Stimulated activated CD4-positive, alpha-beta T cell treated with anti-CD3 and anti-CD28 coated beads, Interleukin-15, amount 100 ng/mL, for 1 hour (primary cell): ENCODE measurements at places on chromosomes 7 and 10.

DNA sequence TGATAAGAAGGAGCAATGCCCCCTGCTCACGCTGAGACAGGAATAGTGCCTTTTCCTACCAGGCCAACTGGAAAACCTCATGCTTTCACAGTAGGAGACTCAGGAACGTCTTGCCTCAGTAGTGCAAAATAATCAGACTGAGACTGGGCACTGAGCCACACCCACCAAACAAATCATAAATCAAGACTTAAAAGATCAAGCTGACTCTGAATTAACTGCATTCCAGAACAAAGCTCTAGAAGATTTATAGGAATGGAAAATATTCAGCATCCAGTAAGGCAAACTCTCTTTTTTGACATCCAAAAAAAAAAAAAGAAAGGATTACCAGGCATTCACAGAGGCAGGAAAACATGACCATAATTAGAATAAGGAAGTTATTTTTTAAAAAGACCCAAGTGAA, 30.5 kb upstream of the SLC18A3 start:
- no peak for DNase-seq

- DNase-seq: no peak
Observed at GRCh38 chr7:8590225-8590624, 156.8 kb downstream of the NXPH1 start.

DNA sequence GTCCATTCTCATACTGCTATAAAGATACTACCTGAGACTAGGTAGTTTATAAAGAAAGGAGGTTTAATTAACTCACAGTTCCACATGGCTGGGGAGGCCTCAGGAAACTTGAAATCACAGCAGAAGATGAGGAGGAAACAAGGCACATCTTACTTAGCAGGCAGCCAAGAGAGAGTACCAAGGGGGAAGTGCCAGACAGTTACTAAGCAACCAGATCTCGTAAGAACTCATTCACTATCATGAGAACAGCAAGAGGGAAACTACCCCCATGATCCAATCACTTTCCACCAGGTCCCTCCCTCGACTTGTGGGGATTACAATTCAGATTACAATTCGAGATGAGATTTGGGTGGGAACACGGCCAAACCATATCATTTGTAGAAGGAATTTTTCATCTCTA, 36.3 kb downstream of the NHLRC2 start:
- DNase-seq: no peak

DNA sequence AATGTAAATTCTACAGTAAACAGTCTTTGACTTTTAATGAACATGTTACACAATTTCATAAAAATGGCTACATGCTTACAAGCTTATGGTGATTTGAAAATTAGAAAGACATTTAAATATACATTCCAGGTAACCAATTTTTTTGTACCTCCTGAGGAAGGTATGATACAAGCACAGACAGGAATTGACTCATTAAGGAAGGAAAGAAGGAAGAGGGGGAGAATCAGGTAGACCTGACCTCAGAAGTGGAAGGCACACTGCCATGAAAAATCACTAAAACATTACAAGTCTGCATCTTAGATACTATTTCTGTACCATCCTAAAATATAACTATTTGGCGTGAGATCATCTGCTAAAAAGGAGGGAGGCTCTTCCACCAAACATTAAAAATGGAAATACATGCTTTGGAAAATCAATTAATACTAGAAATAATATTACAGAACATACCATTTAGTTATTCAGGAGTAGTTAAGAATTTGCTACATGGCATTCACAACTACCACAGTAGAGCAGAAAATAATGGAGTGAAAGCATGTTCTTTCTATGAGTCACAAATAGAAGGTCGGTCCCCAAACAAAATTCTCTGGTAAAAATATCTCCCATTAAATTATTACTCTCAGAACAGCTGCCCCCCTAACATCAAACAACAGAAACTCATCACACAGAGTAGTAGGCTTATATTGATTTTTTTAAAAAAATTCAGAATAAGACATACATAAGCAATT, 15.2 kb downstream of the RAB11FIP2 start:
- DNase-seq: no peak

- DNase-seq: no peak
Observed at GRCh38 chr7:104943502-104944343, 70.3 kb upstream of the KMT2E start.

- no peak for DNase-seq
Observed at GRCh38 chr10:76946270-76946669, 691.3 kb downstream of the KCNMA1 start.

DNA sequence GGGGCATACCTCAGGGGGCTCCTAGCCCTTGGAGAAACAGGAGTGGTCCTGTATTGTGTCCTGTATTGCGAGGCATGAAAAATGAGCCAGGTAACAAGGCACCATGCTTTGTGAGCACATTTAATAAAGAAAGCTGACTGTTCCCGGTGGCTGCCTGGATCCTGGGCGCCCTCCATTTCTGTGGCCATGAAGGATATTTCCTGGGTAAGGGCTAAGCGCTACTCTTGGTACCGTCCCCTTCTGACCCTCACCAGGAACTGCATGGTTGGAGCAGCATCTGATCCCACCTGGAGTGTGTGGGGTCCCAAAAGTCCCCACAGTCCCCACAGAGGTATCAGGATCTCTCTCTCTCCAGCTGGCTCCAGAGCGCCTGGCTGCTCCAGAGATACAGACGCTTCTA, 139.5 kb downstream of the MAPK8 start:
- no peak for DNase-seq

DNA sequence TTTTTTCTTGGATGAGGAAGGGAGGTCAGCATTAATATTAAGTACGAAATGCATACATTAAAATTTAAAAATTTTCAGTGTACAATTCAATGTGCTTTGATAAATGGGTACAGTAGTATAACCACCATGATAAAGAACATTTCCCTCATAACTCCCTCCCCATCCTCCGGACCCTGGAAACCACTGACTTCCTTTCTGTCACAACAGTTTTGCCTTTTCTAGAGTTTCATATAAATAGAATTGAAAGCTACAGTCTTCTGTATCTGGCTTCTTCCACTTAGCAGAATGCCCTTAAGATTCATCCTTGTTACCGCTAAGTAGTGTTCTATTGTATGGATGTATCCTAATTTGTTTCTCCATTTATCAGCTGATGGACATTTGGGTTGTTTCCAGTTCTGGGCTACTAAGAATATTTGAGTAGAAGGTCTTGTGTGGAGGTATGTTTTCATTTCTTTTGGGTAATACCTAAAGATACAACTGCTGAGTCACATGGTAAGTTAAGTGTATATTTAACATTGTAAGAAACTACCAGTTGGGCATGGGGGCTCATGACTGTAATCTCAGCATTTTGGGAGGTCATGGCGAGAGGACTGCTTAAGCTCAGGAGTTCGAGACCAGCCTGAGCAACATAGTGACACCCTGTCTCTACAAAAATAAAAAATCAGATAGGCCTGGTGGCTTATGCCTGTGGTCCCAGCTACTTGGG, 30.8 kb downstream of the ABI1 start:
- DNase-seq: no peak

GRCh38 chr7:107122486-107122911, 46.3 kb upstream of the HBP1 start:
- DNase-seq: no peak

GRCh38 chr7:49187543-49188268, 263.4 kb downstream of the CDC14C start:
- DNase-seq: no peak

- DNase-seq: no peak
Observed at GRCh38 chr10:306007-306674, 170.9 kb downstream of the ZMYND11 start.

DNA sequence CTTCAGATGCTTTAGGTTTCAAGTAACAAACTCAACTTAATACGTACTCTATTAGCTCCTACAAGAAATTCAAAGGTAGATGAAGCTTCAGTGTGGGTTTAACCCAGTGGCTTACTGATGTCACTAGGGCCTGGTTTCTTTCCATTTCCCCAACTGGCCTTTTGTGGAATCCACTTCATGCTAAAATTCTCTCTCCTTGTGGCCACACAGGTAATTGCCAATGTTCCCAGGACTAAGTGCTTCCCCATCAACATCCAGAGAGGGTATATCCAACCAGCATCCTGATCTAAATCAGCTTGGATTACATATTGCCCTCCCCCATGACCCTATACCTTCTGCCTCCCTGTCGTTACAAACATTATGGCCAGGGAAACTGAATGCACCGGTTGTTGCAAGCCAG, 10.7 kb downstream of the FBXL13 start:
- DNase-seq: no peak

DNA sequence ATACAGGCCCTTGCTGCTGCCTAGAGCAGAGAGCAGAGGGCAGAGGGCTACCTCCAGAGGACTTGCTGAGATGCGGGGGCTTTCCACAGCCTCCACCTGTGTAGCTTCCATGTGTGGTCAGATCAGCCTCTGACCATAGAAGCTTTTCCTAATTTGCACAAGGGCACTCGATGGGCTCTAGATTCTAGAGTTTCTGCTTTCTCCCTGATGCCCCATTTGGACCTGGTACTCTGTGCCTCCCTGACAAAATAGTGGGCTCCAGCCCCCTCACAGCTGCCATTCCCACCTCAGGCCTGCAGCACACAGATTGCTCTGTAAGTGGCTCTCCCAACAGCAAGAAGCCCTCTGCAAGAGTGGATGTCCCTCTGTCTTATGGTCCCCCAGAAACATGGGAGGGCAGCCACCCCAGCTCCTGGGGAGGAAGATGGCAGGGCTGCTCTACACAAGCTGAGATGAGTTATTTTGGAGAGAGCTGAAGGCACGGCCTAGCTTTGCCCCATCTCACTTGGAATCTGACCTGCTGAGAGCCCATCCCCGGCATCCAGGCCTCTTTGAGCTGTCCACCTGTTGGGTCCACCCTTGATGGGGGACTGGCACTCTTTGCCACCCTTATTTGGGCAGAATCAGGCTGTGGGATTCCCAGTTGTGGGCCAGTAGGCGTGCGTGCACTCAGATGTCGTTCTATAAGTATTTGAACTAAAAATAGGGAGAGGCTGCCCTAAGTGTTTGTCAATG, 16.7 kb downstream of the TMEM273 start:
- DNase-seq: no peak

GRCh38 chr10:20303453-20304152, 487.4 kb downstream of the PLXDC2 start:
- no peak for DNase-seq

DNA sequence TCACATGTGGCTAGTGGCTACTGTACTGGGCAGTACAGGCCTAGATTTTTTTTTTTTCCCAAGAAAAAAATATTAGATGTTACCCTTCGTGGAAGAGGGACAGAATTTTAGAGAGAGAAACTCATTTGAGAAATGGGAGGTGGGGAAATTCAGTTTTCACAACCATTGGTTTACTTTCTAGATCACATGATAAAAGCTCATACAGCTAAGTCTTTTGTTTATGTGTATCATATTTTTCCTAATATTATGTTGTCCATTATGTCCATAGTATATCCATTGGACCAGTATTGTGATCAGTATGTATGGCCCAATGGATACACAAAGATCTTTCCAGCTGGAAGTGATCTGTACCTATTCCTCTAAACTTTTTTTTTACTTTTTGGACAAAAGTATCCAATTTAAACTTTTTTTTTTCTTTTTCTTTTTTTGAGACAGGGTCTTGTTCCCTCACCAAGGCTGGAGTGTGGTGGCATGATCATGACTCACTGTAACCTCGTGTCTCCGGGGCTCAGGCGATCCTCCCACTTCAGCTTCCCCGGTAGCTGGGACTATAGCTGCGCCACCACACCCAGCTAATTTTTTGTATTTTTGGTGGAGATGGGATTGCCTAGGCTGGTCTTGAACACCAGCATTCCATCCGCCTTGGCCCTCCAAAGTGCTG, 4.1 kb downstream of the CALU start:
- DNase-seq: no peak

GRCh38 chr10:17865351-17865750, 56.2 kb downstream of the MRC1 start:
- DNase-seq: no peak

GRCh38 chr10:119203006-119203405, 4.4 kb upstream of the GRK5 start:
- no peak for DNase-seq
